BJ (cell line): ENCODE measurements at places on chromosomes 11 and 22. TPM values are rescaled to one million over a fixed set of nuclear protein-coding genes. Genes with fewer than 3 reads are reported as not detected.

DNA sequence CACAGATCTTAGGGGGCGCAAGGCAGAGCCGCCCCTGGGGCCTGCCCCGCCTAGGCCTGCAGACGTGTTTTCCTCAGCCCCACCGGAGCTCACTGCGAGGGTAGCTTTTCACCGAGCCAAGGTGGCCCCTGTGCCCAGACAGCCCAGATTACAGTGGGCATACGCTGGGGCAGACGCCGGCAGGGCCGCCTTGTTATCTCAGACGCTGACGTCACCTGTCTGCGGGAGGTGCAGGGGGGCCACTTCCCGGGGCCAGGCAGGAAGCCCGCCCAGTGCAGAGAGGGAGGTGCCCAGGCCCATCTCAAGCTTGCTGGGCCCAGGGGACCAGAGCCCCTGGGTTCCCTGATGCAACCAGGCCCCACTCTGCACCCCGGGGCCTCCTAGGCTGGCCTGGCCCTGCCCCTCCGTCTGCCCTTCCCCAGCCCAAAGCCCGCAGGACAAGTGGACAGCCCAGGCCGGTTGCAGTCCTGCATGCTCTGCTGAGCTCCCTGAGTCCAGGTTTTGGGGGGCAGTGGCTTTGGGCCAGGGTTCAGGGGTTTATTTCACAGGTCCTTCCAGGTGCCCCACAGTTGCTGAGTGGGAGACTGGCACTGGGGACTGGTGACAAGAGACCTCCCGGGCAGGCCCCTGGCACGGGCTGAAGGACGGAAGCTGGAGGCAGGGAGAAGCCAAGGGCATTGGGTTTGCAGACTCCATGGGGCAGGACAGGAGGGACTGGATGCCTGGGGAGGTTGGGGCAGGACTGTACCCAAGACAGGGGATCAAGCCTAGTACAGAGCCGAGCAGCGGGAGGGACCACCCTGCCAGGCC is 38.6 kb downstream of the IGF2 start:
- DNase-seq, result no peak

GRCh38 chr11:68383976-68384501 is 71.6 kb downstream of the LRP5 start:
- DNase-seq, result no peak

DNA sequence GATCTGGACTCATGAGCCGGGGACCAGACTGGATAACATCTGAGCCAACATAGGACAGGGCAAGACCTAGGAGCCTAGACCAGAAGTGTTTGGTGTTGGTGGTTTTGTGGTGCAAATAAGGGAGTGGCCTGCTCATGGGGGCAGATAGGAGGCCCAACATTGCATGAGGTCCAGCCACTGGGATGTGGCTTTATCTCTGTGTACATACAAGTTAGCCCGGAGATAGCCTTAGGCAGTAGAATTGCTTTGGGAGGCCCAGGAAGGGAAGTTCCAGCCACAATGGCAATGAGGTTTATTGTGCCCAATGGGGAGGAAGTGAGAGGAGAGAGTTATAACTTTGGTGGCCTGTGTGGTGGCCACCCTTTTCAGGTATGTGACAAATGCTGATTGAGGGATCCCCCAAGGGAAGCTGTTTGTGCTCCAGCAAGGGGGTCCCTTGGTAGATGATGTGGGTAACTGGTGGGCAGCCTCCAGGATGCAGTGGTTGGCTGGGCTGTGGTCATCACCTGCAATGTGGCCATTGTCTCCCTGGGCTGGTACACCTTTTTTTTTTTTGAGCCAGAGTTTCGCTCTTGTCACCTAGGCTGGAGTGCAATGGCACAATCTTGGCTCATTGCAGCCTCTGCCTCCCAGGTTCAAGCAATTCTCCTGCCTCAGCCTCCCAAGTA is 6.4 kb downstream of the LMO2 start:
- DNase-seq, result no peak

DNA sequence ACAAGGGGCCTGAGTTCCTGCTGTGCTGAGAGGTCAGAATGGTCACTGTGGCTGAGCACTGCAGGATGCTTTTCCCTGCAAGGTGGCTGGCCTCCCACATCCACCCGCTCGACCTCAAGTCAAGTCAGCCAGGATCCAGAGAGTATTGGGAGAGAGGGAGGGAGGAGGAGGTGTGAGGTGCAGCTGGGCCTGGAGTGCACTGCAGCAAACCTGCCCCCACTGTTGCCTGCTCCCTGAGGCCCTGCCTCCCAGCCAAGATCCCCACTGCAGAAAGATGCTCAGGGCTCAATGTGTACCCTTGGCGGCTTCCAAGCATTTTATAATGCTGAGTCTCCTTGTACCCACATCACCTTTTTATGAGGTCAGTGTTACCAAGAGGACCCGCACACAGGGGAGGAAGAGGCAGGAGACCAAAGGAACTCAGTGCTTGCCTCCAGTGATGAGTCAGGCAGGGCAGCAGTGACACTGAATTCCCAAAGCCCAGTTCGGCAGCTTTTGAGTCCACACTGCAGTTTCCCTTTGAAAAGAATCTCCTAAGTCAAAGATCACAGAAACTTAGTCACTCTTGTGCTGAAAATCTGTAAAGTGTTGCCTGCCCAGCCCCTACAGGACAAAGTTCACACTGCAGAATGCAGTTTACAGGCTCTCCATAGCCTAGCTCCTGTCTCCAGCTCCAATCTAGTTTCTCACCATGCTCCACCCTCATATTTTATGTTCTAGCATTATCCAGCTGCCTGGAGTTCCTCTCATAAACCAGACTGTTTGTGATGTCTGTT is 3.1 kb downstream of the ENDOD1 start:
- DNase-seq, result no peak

DNA sequence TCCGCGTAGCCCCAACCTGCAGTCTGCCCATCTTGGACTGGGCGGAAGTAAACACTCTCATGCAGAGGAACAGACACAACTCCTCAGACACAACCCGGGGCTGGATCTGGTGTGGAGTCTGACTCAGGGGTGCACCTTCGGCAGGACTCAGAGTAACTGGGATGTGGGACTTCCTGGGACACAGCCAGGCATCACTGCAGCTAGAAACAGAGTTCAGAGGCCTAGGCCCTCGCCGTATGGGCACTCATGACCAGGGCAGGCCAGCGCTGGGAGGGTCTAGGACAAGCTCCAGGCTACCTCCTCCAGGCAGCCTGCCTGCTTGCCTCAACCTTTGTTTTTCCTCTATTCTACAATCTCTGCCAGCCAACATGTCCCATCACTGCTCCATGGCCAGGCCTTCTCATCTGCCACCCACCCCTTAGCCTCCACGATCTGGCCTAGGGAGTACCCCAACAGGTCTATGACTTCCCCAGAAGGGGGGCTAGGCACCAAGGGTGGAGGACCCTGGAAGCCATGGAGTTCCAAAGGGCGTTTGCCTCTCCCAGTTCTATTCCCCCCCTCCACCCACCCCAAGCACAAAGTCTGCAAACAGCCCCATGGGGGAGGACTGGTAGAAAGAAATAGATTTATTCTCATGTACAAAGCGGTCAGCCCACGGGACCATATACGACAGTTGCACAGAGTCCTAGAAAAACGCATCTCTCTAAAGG is 98.5 kb downstream of the PDE2A start:
- DNase-seq, result no peak

DNA sequence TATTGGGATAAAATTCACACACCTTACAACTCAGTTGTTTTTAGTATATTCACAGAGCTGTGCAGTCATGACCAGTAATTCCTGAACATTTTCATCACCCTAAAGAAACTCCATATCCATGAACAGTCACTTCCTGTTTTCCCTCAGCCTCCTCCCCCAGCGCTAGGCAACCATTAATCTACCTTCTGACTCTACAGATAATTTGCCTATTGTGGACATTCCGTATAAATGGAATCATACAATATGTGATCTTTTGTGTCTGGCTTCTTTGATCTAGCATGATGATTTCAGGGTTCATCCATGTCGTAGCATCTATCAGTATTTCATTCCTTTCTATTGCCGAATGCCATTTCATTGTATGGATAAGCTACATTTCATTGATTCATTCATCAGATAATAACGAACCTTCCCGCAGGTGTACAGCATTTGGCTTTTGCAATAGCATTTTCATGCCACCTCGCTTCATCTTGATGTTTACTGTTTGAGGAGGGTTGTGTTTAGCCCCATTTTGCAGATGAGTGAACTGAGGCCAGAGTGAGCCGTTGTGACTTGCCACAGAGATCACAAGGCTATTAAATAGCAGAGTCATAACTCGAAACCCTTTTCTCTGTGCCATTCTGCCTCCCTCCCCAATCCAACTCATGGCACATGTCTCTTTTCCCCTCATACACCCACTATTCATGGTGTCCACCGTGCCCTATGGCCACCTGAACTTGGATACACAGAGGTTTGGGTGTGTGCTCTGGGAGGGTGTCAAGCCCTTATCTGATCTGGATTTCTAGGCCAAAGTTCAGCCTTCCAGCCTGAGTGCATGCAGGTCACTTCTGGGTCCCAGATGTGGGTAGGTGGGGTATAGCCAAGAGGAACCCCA is 11.1 kb upstream of the MYH9 start:
- no peak for DNase-seq

DNA sequence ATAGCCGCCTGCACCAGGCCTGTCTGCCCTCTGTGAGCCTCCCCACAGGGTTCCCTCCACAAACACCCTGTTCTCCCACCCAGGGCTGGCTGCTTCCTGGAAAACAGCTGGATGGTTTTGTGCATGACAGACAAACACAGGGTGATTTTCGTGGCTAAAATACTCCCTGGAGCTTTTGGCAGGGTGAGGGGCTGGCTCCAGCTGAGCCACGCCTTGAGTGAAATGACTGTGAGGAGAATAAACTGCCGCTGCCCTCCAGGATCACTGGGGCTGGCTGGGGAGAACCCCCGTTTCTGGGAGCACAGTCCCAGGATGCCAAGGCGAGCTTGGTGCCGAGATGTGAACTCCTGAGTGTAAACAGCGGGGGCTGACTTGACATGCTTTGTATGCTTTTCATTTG is 20.3 kb upstream of the PPP6R3 start:
- no peak for DNase-seq

GRCh38 chr11:120125024-120125423 is 12.9 kb downstream of the TRIM29 start:
- peak; percentile 20 for DNase-seq

DNA sequence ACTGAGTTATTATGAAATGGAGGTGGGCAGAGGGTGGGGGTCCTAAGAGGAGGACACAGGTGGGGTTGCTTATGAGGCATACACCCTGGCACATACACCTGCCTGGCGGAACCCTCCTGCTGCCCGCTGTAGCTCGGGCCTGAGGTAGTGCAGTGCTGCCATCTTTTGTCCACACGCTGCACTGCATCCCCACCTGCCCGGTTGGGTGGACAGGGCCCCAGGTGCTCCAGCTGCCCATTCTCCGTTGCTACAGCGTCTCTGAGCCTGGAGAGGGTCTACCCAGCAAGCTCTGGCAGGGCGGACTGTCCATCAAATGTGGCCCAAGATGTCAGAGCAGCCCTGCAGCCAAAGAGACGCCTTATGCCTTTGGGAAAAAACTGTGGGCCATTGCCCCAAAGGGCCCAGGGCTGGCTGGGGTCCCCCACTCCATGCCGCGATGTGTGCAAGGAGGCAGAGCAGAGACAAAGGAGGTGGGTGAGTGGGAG is 131.2 kb downstream of the BUD13 start:
- no peak for DNase-seq

DNA sequence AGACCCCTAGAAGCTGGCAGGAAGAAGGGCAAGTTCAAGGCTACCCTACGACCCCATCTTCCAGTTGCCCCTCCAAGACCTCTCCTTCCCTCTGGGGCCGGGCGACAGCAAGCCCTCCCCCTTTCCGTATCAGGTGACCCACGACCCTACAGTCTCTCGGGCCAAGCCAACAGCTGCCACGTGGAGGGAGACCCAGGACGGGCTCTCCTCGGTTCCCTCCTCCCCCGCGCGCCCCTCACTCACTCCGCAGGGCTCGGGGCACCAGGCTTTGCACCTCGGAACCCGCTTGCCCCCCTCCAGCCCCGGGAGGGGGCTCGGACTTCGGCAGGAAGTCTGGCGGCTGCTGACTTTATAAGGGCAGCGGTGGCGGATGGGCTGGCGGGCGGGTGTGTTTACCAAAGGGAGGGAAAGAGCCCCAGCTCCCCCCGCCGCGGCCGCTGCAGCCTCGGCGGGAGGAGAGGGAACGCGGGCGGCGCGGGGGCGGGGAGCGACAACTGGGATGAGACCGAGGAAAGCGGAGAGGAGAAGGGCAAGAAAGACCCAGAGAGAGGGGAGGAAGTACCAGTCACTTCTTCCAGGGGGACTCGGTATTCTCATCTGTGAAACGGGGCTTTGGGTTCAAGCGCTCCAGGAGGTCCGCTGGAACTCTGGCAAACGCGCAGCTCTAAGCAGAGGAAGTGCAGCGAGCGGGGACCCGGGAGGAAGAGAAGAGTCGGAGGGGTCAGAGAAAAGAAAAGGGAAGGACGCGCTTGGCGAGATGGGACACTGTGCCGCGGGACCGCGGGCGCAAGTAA is 767 bp downstream of the SLC43A1 start:
- no peak for DNase-seq

GRCh38 chr11:465896-466530 is 15.9 kb downstream of the PTDSS2 start:
- no peak for DNase-seq

GRCh38 chr22:20550851-20551744 is 43.7 kb downstream of the MED15 start:
- DNase-seq, result no peak

- no peak for DNase-seq
Observed at GRCh38 chr11:35794333-35794732, 131.8 kb downstream of the TRIM44 start.

GRCh38 chr11:71060391-71060791 is 192.0 kb downstream of the SHANK2 start:
- DNase-seq, result no peak

- DNase-seq, result no peak
Observed at GRCh38 chr11:122910775-122911174, 28.2 kb downstream of the JHY start.

DNA sequence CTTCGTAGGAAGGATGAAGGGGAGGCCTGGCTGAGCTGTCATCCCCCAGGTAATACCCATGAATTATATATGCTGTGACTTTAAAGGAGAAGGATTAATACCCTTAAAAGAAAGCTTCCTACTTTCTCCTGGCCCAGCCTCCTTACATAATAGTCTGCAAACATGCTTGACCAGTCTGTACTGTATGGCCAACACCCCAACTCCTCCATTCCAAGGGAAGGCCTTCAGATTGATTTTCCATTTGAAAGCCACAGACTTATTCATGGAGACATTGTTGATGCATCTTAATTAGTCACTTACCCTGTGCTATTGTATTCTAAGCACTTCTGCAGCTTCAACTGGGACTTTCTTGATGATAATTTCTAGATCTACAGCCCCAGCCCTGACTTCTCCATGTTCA is 2.0 kb downstream of the PAAF1 start:
- DNase-seq, result no peak

GRCh38 chr11:110830747-110831146 is 118.5 kb upstream of the ARHGAP20 start:
- DNase-seq, result no peak

- DNase-seq, result no peak
Observed at GRCh38 chr11:17575431-17576425, 28.7 kb downstream of the OTOG start.

BEST1 gene
- polyA plus RNA-seq, result 5.1 and 6.4 TPM in 2 replicates

TIMP3 gene
- polyA plus RNA-seq, result 544 and 558 TPM in 2 replicates

SWAP70 gene
- 16.6 and 24.7 TPM in 2 replicates for polyA plus RNA-seq

MS4A6A gene
- polyA plus RNA-seq, result not detected in 2 replicates

KBTBD3 gene
- polyA plus RNA-seq, result 1.2 and 7.4 TPM in 2 replicates

ZNF408 gene
- polyA plus RNA-seq, result 3.0 and 6.9 TPM in 2 replicates

SYCE3 gene
- polyA plus RNA-seq, result not detected in 2 replicates

ARSA gene
- 15.7 and 36.9 TPM in 2 replicates for polyA plus RNA-seq

OR51B5 gene
- 0.05 TPM in 1 of 2 replicates, not detected in the other for polyA plus RNA-seq

HEPN1 gene
- polyA plus RNA-seq, result not detected in 2 replicates

GRAP2 gene
- not detected in 2 replicates for polyA plus RNA-seq

EEF1G gene
- 2,358 and 2,459 TPM in 2 replicates for polyA plus RNA-seq

UBQLN3 gene
- 0.05 TPM in 1 of 2 replicates, not detected in the other for polyA plus RNA-seq

APIP gene
- 10.0 and 18.2 TPM in 2 replicates for polyA plus RNA-seq

MUC2 gene
- not detected in 2 replicates for polyA plus RNA-seq
